ENCODE measurements at places on chromosomes 4 and X.

GRCh38 chrX:40152741-40153344 is 55.1 kb upstream of the BCOR start:
- no peak for DNase-seq

DNA sequence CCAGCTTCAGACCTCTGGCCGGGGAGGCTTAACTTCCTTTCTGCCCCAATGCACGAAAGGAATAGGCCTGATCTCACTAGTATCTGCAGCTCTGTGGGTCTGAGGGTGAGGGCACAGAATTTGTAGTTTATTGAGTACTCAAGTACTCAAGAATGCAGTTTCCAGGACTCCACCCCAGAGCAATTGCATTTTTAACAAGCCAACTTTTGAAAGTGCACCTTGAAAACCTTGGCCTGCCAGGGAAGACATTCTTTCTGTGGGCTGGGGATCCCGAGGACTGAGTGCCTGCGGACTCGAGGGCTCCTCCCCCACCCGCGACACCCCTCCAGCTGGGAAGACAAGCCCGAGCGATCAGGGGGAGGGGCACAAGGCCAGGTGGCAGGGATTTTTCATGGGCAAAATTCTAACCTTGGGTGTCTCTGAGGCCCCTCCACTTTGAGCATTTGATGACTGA is 22.4 kb downstream of the RS1 start:
- no peak for DNase-seq

GRCh38 chr4:115537387-115537786 is 424.0 kb upstream of the NDST4 start:
- DNase-seq: peak; percentile 46

- no peak for DNase-seq
Observed at GRCh38 chrX:44927398-44927797, 54.4 kb downstream of the KDM6A start.

GRCh38 chr4:165009493-165010227 is 22.1 kb upstream of the TRIM60 start:
- DNase-seq: no peak

- peak; percentile 52 for DNase-seq
Observed at GRCh38 chr4:173998471-173999144, 284.9 kb downstream of the FBXO8 start.

DNA sequence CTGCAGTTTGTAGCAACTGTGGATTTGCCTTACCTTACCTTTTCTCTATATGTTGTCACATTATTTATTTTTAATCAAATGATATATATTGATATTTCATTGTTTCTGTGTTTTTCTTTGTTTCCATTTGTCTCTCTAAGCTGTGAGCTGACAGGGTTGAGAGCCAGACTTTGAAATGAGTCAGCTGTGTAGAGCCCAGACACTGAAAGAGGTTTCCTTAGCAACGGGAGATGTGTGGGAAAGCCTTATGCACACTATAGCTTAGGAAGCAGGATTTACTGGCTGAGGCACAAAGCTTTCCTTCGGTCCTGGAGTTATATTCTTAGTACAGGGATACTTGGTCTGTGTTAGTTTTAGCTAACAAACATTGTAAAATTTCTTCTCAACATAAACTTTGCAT is 192.2 kb downstream of the FGF13 start:
- no peak for DNase-seq

DNA sequence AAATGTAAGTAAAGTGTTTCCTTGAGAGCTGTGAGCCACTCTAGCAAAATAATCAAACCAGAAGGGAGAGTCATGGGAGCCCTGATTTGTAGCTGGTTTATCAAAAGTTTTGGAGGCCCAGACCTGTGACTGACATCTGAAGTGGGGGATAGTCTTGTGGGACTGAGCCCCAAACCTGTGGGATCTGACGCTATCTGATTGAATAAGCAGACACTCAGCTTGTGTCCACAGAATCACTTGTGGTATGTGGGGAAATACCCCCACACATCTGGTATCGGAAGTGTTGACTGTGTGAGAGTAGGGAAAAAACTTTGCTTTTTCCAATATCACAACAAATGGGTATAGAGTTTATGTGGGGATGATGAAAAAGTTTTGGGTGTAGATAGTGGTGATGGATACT is 35.4 kb downstream of the FUNDC1 start:
- no peak for DNase-seq

DNA sequence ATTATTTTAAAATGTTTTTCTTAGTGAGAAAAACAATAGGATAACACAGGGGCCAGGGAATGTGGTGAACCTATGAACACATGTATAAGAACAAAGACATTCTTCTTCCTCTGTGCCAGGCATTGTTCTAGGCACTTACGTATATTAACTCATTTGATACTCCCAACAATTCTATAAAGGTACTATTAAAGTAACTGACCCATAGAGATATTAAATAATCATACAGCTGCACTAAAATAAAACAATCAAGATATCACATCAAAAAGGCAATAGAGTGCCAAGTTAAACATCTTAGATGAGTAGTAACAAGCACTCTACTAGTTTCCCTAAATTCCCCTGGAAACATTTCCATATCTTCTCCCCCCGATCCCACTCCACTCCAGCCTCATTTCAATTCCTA is 33.4 kb downstream of the SLC39A8 start:
- no peak for DNase-seq

- DNase-seq: no peak
Observed at GRCh38 chr4:56213543-56213942, 173.7 kb downstream of the AASDH start.

- DNase-seq: no peak
Observed at GRCh38 chr4:48329193-48329592, 12.1 kb upstream of the SLAIN2 start.

DNA sequence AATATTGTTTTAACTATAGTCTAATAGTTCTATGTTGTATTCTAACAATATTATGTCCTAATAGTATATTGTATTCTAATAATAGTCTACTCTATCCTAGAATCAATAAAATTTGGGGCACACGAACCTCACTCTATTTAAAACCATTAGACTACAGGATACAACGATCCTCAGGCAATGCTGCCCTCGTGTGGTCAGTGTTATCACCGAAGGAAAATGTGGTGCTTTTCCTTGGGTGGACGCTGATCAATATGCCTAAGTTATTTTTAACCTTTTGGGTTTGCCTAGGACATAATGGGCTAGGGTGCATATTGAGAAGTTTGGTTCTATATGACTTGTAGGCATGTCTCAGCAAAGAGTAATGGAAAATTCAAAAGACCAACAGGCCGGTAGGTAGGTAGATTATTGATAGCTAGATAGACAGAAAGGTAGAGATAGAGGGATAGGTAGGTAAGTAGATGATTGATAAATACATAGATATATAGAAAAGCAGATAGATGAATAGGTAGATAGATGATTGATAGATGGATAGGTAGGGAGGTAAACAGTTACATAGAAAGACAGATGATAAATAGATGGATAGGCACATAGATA is 75.1 kb downstream of the PRKX start:
- peak; percentile 13 for DNase-seq

DNA sequence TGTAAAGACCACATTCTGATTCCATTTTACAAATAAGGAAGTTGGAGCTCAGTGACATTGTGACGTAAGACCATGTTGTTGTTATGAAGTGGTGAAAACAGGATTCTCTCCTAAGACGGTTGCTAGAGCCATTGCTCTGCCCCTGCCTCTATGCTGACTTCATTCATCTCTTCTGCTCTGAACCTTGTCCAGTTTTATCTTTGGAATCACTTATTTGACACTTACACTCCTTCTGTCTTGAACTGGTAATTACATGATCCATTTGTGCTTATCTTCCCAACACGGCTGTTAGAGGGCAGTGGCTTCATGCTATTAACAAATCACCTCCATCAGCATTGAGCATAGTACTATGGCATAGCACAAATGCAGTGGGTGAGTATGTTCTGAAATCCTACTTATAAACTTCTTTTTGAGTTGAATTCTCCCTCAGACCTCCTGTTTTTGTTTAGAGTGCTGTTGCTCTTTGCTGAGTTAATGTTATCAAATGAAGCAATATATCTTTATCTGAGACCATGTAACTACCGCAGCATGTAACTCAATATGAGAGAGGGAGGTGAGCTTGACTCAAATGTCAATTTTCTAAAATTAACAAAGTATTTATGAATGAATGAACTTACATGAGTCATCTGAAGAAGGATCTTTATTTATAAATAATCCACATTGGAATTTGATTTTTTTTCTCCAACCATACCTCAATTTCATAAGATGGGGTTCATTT is 177.8 kb downstream of the RASL11B start:
- peak; percentile 67 for DNase-seq

Data from AML-193 (cell line).